ENCODE measurements at places on chromosomes 5 and 9.

DNA sequence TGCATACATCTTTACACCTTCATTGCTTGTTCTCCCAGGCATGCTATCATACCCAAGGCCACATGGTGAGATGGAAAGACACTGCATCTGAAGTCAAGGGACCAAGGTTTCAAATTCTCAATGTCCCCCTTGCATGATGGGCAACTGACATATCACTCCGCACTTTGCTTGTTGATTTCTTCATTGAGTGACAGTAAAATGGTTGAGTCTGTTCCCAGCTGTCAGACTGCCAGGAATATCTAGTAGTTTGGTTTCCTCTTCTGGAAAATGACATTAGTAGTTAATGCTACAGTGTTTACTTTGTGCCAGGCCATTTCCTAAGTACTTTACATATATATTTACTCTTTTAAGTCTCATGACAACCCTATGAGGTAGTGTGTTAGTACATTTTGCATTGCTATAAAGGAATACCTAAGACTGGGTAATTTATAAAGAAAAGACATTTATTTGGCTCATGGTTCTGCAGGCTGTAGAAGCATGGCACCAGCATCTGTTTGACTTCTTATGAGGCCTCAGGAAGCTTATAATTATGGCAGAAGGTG is 114.4 kb downstream of the PCSK1 start:
- no peaks in the 10 kb centered on the region for H3K27me3 ChIP-seq
- H3K27ac ChIP-seq: no peak overlapping the region
- DNase-seq: no peak
- no peak overlapping the region for H3K4me3 ChIP-seq

GRCh38 chr5:158601118-158601517 is 498.6 kb downstream of the EBF1 start:
- H3K4me3 ChIP-seq: no peak overlapping the region
- no peaks in the 10 kb centered on the region for H3K36me3 ChIP-seq
- no peaks in the 10 kb centered on the region for H3K27me3 ChIP-seq

- no peaks in the 10 kb centered on the region for H3K27me3 ChIP-seq
- peak overlapping the region; percentile 59 for H3K27ac ChIP-seq
- no peaks in the 10 kb centered on the region for H3K36me3 ChIP-seq
- DNase-seq: no peak
Measured at GRCh38 chr9:114911167-114911821, 19.1 kb downstream of the TNFSF8 start.

- no peak overlapping the region for H3K4me3 ChIP-seq
- peaks cover 13% of the 10 kb centered on the region for H3K36me3 ChIP-seq
- DNase-seq: no peak
- H3K27ac ChIP-seq: no peak overlapping the region
- H3K4me1 ChIP-seq: peaks cover 5% of the 10 kb centered on the region
- no peaks in the 10 kb centered on the region for H3K27me3 ChIP-seq
Measured at GRCh38 chr9:35738186-35738585, 5.7 kb downstream of the CREB3 start.

GRCh38 chr9:87581513-87581912 is 83.8 kb downstream of the DAPK1 start:
- H3K4me3 ChIP-seq: no peak overlapping the region
- no peaks in the 10 kb centered on the region for H3K36me3 ChIP-seq
- H3K4me1 ChIP-seq: no peaks in the 10 kb centered on the region
- no peak for DNase-seq
- H3K27ac ChIP-seq: peak overlapping the region; percentile 38

DNA sequence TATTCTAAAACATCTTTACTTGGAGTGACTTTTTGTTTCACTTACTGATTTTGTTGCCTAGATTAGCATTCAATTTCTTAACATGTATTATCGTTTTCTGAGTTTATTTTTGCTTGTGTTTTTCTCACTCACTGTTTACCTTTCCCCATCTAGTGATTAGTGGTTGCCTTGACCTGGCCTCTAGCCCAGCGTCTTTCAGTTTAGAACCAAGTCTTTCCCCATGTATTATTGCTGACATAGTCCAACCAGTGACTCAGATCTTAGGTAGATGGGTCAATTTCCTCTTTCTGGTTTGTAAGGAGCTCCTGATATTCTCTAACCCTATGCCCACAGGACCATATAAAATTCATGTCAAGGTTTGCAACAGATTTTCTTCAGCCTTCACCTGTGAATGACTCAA is 135.5 kb downstream of the PRR16 start:
- H3K36me3 ChIP-seq: no peaks in the 10 kb centered on the region
- H3K4me1 ChIP-seq: no peaks in the 10 kb centered on the region
- DNase-seq: no peak
- H3K4me3 ChIP-seq: no peak overlapping the region
- no peak overlapping the region for H3K27ac ChIP-seq

GRCh38 chr5:98121036-98121936 is 652.2 kb upstream of the RGMB start:
- no peak for DNase-seq
- no peaks in the 10 kb centered on the region for H3K36me3 ChIP-seq
- no peaks in the 10 kb centered on the region for H3K4me1 ChIP-seq
- H3K27me3 ChIP-seq: no peaks in the 10 kb centered on the region
- no peak overlapping the region for H3K27ac ChIP-seq

- H3K27ac ChIP-seq: peak overlapping the region; percentile 99
- H3K4me3 ChIP-seq: no peak overlapping the region
- H3K4me1 ChIP-seq: peaks cover 13% of the 10 kb centered on the region
- DNase-seq: no peak
- H3K36me3 ChIP-seq: peaks cover 10% of the 10 kb centered on the region
- H3K27me3 ChIP-seq: no peaks in the 10 kb centered on the region
Measured at GRCh38 chr9:35726931-35727330, 5.1 kb downstream of the TLN1 start.

DNA sequence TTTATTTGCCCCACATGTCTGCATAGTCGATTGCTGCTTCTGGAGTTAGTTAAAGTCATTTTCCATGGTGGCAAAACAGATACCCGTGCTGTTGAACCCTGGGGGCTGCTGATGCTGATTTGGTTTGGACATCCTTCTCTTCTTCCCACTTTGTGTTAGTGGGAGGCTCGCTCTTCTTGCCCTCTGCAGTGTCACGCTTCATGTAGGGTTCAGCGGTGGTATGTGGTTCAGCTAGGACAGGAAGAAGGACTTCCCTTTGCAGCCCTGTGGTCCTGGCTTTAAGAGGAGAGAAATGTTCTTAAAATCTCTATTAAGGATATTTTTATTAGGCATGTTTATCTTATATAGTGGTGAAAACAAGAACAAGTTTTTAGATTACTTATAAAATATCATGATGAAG is 36.2 kb downstream of the SLC36A1 start:
- no peak for DNase-seq
- no peaks in the 10 kb centered on the region for H3K4me1 ChIP-seq
- no peaks in the 10 kb centered on the region for H3K27me3 ChIP-seq
- no peak overlapping the region for H3K4me3 ChIP-seq
- H3K36me3 ChIP-seq: no peaks in the 10 kb centered on the region

- H3K27ac ChIP-seq: no peak overlapping the region
- no peak for DNase-seq
- H3K4me3 ChIP-seq: no peak overlapping the region
- no peaks in the 10 kb centered on the region for H3K4me1 ChIP-seq
Measured at GRCh38 chr5:38414348-38414747, 142.1 kb downstream of the LIFR start.

DNA sequence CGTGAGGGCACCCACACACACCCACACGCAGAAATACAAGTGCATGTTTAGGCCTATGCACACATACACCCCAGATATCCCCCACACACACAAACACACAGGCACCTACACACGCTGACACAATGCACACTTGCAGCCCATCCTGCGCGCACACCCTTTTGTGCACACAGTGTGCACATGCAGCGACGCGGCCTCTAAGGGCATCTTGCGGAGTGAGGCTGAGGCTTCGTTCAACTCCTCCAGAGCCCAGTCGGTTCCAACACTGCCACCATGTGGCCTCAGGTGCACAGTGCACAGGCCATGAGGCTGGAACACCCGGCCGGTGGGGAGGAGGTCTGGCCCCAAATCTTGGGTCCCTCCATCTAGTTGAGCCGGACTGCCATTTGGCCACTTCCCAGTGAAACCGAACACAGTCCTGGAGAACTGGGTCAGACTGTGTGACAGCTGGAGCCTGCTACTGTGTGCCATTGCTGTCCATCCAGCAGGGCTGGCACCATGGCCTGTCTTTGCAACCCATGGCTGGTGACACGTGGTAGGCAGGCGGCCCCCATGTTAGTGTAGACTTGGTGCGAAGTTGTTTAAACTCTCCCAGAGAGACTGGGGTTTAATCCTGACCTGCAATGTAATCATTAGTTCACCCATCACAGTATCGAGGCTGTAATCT is 97.7 kb upstream of the MVB12B start:
- DNase-seq: peak; percentile 38
- no peak overlapping the region for H3K27ac ChIP-seq
- no peaks in the 10 kb centered on the region for H3K4me1 ChIP-seq

- H3K36me3 ChIP-seq: no peaks in the 10 kb centered on the region
- no peaks in the 10 kb centered on the region for H3K27me3 ChIP-seq
- H3K27ac ChIP-seq: no peak overlapping the region
Measured at GRCh38 chr5:21704974-21705668, 1148.0 kb downstream of the CDH12 start.

DNA sequence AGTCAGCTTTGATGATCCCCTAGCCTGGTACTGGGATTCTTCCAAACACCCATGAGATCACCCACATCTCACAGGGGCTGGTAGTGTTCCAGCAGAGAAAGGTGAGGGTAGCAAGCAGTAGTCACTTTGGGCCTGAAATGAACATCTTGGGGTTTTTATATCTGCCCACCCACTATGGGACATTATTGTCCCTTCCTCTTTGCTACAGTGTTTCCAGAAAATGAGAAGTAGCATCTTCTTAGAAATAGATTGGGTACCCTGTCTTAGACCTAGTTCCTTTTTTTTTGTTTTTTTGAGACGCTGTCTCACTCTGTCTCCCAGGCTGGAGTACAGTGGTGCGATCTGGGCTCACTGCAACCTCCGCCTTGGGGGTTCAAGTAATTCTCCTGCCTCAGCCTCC is 249.2 kb upstream of the ANKRD55 start:
- peak overlapping the region; percentile 97 for H3K27ac ChIP-seq
- no peak overlapping the region for H3K4me3 ChIP-seq
- no peaks in the 10 kb centered on the region for H3K27me3 ChIP-seq
- no peaks in the 10 kb centered on the region for H3K4me1 ChIP-seq
- DNase-seq: no peak

DNA sequence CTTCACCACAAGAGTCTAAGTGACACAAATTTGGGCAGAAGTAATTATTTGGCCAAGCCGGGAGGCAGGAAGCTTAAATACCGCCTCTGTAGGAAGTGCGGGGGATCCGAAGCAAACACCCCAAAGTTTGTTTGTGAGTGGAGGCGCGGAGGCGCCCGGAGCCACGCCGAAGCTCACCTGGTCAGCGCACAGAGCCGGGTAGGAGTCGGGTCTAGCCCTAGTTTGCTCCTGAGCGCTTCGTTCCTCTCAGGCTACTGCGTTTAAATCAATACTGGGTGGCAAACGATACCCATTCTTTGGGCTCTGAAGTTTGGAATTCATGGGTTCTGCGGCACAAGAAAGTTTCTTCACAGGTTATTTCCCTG is 855 bp downstream of the MCC start:
- H3K36me3 ChIP-seq: no peaks in the 10 kb centered on the region
- H3K4me1 ChIP-seq: no peaks in the 10 kb centered on the region
- no peaks in the 10 kb centered on the region for H3K27me3 ChIP-seq
- peak overlapping the region; percentile 86 for H3K27ac ChIP-seq
- no peak for DNase-seq
- H3K4me3 ChIP-seq: peak overlapping the region; percentile 82

DNA sequence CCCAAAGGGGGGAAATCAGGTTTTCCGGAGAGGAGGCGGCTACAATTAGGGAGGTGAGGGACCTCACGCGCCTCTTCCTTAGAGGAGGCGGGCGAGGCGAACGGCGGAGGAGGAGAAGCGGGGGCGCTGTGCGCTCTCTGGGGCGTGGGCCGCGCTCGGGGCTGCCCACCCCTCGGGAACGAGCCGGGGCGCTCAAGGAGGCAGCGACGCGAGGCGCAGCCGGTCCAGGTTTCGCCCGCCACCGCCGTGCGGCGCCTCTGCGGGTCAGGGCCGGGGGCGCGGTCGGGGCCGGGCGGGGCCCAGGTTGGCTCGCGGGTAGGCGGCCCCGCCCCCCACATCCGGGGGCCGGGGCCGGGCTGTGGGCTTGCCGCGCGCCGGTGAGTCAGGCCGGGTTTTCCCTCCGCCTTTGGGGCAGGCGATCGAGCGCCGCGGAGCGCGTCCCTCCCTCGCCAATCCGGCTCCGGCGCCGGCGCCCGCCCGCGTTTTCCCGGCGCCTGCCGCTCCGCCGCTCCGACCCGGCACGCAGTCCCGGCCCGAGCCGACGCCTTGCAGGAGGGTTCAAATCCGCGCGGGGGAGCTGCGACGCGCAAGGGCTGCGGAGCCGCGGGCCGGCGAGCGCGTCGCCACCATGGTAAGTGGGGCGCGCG is at the start of gene N4BP3:
N4BP3 (plus strand) TSS at position 392 of the 647 bp plus-strand sequence. CDS start 6,052 bp downstream, outside the sequence.
- peak within 1 kb of the TSS; percentile 87 for H3K27ac ChIP-seq
- peak within 1 kb of the TSS; percentile 68 for H3K4me3 ChIP-seq
- peaks cover 20% of the 10 kb centered on the region for H3K4me1 ChIP-seq
- H3K27me3 ChIP-seq: no peaks in the 10 kb centered on the region
- DNase-seq: peak; percentile 52

DNA sequence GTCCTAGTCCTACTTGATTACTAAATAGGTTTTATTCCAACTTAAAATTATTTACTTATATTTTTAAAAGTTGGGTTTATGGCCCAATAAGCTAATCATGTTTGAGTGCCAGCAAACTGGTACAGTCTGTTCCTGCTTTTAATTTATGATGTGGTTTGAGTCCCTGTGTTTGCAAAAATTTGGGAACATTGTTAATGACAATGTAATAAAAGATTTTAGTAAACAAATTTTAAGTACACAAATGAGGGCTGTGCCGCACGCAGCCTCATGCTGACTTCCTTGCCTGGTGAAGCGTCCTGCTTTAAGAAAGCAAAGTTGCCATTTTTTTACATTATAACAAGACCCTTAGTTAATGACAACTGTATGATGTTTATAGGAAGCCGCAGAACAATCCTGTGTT is 96.8 kb upstream of the MAP1B start:
- no peaks in the 10 kb centered on the region for H3K27me3 ChIP-seq
- no peak overlapping the region for H3K4me3 ChIP-seq
- DNase-seq: no peak
- no peaks in the 10 kb centered on the region for H3K36me3 ChIP-seq
- H3K27ac ChIP-seq: no peak overlapping the region

GRCh38 chr5:53206562-53206961 is 97.0 kb upstream of the MOCS2 start:
- H3K36me3 ChIP-seq: no peaks in the 10 kb centered on the region
- DNase-seq: no peak
- H3K4me3 ChIP-seq: no peak overlapping the region
- no peak overlapping the region for H3K27ac ChIP-seq
- no peaks in the 10 kb centered on the region for H3K4me1 ChIP-seq

GRCh38 chr5:135357685-135358084 is 41.3 kb downstream of the MACROH2A1 start:
- H3K27ac ChIP-seq: no peak overlapping the region
- no peak for DNase-seq
- H3K27me3 ChIP-seq: no peaks in the 10 kb centered on the region
- H3K4me3 ChIP-seq: no peak overlapping the region
